ENCODE measurements at places on chromosomes 6 and 20.
A peak's percentile ranks its signal among the peaks of the same experiment; 100 is the strongest.

DNA sequence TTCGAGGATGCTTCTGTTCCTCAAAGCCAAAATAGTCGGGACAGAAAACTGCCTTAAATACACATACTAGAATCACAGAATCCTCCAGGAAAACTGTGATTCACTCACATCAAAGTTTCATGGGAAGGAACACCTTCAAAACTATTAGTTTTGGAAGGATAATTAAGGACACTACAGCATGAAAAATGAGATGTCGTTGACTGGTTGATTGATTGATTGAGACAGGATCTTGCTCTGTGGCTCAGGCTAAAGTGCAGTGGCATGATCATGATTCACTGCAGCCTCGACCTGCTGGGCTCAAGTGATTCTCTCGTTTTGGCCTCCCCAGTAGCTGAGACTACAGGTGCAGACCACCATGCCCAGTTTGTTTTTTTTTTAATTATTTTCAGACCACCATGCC is 25.7 kb upstream of the MAP3K4 start:
- no peak for DNase-seq

GRCh38 chr20:58634521-58635278 is 16.4 kb upstream of the STX16 start:
- DNase-seq, result no peak

- DNase-seq, result no peak
Measured at GRCh38 chr6:81802356-81802755, 49.9 kb upstream of the TENT5A start.

- no peak for DNase-seq
Measured at GRCh38 chr6:160394654-160395035, 46.5 kb downstream of the SLC22A3 start.

DNA sequence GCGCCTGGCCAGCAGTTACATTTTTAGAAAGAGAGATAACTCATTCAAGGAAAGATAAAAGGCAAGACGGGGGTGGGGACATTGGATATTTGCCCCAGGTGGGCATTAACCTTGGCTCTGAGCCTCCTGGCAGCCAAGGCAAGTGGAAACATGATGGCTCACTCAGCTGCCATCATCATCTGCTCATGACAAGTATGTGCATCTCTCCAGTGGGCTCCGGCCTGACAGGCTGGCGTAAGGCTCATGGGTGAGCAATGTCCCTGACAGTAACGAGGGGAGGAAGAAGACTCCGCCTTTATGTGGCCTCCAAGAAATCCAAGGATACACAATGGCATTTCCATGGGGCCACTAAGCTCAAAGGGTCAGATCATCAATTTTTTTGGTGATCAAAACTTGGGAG is 13.3 kb downstream of the ANKRD60 start:
- no peak for DNase-seq

DNA sequence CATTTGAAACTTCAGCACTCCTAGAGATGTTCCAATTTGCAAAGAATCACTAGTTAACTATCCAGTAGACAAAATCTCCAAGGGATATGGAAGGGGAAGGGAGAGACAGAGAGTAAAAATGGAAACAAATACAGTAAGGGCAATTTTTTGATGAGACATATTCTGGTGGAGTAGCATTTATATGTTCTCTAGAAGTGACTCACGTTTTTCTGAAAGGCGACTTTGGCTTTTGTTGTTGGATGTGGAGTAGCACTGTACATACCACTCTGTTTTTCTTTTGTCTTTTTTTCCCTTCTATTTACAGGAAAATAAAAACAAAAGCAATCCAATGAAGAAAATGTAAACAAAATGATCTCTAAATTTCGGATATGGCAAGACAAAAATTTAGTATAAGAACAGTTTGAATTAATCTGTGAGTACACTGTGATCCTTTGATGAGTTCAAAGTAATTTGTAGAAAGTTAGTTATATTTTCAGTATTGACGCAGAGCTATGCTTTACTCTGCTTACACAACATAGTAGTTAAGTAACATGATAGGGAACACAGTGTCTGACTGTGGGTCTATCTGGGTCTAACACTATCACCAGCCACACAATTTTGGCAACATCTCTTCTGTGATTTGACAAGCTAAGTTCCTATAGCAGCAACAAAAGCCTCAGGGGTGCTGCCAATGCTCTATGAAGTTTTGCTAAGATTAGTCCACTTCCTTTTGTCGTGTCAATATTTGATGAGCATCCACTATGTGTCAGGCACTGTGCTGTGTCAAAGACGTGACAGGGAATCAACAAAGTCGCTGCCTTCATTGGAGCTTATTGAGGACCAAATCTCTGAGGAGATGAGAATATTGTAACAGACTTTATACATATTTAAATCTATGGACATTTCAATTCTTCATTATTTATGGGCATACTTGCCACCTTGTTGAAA is 27.3 kb upstream of the TAGAP start:
- no peak for DNase-seq

GRCh38 chr6:25951296-25952032 is 11.1 kb upstream of the TRIM38 start:
- no peak for DNase-seq

DNA sequence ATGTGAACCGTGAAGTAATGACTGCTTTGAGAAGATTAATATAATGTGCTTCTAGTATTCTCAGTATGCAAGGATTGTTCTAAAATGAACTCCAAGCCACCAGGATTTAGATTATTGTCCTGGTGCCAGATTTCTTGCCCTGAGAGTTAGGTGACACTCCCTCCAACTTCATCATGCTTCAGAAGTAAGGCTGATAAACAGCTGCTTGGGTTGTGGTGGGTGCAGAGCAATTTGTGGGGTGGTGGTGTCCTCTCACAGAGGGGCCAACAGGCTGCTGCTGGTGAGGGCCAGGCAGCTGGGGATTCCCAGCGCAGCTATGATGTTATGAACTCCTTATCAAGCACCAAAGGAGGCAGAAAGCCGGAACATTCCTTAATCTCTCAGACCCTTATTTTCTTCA is 114.6 kb downstream of the MCHR2 start:
- no peak for DNase-seq

DNA sequence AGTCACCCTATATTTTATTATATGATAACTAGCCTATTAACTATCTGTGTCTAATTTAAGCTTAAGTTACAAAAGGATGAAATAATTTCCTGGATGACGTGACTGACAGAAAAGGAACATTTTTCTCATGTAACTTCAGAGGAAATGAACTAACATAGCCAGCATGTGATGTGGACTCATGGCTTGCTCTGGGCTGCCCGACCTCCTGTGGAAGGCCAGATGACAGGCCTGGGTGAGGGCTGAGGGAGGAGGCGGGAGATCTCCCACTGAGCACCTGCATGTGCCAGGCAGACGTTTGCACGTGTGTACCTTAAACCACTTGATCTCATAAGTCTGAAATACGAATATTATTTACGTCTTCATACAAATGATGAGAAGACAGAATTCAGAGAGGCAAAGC is 321.1 kb downstream of the SYNE1 start:
- peak; percentile 80 for DNase-seq

DNA sequence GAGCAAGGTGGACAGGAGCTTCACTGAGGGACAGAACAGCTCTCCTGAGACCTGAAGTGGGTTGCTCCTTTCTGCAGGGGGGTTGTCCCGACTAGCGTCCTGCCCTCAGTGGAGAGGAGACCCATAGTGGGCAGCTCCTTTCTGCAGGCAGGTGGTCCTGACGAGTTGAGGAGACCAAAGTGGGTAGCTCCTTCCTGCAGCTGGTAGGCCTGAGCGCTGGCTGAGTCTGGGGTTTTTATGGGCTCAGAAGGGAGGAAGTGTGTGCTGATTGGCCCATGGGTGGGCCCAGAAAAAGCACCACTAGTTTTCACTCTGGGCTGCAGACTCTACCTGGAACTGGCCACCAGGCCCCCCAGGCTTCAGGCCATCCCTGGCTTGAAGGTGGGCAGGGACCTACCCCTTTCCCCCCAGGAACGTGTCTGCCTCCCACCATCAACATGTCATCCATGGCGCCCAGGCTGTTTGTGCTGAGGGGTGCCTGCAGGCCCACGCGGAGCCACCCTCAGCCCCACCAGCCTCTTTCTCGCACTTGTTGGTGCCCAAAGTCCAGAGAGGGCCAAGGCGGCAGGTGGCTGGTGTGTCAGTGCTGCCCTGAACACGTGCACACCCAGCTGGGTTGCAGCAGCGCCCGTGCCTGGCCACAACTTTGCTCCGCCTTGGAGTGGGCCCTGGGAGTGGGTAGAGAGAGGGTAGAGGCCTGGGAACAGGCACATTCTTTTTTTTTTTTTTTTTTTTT is 1.6 kb upstream of the DEK start:
- no peak for DNase-seq

DNA sequence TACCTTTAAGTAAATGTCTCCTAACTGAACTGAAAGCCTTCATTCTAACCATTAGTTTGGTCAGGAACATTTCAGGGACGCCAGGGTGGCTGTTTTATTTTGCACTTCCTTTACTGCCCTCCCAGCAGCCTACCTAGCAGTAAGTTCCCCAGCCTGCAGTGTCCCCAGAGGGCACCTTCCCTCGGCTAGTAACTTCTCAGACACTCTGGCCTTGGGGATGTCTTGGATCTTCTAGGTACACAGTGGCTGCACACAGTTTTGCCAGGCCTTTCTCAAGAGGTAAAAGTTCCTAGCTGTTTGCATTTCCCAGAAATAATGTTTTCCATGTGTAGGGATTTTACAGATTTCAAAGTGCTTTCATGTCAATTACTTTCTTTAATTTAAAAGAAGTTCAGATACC is 378 bp upstream of the LAMA2 start:
- DNase-seq, result no peak

DNA sequence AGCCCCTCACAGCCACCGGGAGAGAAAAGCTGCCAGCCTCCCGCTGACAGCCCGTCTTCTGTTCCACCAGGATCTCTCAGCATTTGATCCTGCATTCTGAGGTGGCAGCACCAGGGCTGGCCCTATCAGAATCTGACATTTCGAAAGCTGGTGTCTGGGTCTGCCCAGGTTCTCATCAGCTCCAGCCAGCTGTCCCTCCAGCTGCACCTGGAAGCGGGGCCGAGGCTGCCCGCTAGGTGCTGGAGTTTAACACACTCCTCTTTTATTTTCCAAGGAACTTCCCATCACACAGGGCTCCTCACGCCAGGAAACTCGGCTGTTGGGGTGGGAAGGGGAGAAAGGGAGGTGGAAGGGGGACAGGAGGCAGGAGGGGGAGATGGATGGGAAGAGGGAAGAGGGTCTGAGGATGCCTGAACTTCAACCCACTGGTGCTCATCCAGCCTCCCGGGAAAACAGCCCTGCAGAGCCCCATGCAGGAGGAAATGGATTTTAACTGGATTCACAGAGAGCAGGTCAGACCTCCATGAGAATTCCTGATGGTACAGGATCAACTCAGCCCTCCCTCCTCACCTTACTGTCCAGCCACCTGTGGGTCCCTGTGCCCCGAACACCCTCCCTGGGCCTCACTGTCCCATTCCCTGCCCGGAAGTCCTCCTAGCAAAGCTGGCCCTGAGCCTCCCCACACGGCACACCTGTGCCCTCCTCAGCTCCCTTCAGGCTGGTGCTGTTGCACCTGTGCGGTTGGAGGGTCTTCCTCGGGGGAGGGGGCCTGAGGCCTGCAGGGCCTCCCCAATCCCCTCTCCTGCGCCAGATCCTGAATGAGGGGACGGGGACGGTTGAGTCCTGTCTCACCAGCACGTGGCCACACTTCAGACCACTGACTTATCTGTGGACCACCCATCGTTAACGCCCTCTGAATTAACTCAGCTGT is 3.9 kb upstream of the LSM14B start:
- no peak for DNase-seq

- no peak for DNase-seq
Measured at GRCh38 chr20:4656491-4656890, 65.2 kb upstream of the PRND start.

Measured in astrocyte of the spinal cord (primary cell).